ENCODE measurements at places on chromosomes 6 and 20. TPM values are rescaled to one million over a fixed set of nuclear protein-coding genes. Genes with fewer than 3 reads are reported as not detected.

Gene TFAP2D
- total RNA-seq, result not detected

Gene RNGTT
- 12.8 TPM for total RNA-seq

Gene GHRH
- not detected for total RNA-seq

Gene PPP1R3G
- total RNA-seq, result 1.7 TPM

- DNase-seq, result no peak
These were observed 13.9 kb downstream of the DEF6 start for GRCh38 chr6:35311390-35312075.

GRCh38 chr6:163962627-163963117 lies 548.2 kb downstream of the QKI start:
- DNase-seq, result no peak

DNA sequence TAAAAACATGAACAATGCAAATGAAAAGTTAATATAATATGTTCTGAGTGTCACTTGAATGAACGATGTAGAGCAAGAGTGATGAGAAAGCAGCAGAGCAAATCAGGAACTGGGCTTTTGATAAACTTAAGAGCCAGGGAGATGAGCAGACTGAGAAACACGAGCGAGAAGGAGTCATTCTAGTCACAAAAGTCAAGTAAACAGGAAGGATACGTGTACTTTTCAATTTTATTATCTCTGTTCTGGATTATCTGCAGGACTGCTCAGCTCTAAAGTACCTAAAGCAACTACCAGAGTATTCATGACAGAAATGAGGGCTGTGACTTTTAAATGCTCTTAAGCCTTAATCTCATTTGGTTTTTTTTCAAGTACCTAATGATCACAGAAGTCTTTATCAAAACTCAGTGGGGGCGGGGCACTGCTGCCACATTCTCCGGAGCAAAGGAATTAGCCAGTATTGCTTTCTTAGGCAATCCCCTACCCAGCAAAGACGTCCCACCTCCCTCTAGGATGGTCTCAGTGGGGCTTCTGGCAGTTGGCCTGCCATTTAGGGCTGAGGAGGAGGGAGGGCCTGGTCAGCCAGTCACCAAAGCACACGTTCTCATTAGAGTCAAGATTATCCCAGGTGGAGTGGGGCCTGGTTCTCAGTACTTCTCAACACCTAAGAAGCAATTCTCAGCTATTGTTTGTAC lies 8.6 kb downstream of the MAN1A1 start:
- no peak for DNase-seq

GRCh38 chr6:69064226-69064625 lies 429.1 kb downstream of the ADGRB3 start:
- no peak for DNase-seq

- no peak for DNase-seq
These were observed 36.6 kb upstream of the HDAC2 start for GRCh38 chr6:114007516-114007915.

DNA sequence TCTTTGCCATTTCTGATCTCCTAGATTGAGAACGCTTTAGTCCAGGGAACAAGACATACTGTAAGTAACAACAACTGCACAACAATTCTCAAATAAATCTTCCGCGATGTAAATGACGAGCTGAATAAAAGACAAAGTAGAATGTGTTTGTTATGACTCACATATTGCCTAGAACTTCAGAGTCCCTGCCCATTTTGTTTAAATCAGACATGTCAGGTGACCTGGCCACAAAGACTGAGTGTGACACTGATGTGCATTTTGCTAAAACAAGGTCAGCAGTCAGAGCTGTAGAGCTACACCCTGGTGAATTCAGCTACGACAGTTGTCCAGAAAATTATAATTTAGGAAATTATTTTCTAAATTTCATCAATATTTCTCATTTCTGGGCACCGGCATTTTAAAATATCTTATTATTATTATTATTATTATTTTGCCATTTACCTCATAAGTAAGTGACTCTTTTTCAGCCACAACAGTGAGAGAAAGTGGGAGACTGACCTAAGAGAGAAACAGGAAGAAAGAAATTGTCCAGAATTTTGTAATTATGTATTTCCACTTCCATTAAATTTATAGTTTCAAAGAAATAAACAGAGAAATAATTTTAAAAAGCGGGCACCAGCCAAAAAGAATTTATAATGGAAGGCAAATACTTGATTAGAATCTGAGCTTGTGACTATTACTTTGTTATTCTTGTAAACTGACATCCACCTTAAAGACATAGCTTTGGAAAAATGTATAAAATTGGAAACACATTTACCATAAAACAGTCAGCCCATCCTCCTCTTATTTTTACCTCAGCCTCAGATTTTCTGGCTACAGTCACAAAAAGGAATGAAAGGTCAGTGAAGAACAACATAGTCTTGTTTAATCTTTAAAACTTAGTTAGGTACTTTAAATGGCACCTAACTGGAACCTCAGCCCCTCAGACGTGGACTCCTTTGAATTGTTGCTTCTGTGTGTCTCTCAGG lies 157.0 kb upstream of the CITED2 start:
- DNase-seq, result no peak

DNA sequence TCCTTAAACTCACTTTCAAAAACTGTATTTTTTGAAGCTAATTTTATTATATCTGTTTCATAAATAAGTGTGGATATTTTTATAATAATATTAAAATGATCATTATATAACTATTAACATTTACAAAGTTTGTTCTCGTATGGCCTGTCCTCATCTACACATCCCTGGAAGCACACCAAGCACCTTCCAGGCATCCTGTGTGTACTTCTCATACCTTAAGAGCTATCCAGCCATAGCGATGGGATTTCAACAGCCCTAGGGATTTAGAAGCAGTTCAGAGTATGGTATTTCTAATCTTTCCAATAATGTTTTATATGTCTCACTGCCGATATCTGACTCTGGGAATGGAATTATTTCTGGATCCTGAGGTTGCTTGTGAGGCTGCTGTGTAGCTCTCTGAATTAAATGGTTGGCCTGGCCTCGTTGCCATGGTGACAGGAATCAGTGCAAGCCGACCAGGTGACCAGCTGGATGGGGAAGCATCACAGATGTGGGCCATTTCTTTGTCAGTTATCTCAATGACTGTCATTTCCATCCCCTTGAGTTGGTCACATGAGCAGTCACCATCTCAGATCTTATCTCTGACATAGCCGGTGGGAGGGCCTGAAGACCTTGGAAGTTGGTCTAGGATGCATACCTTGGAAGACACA lies 265.2 kb upstream of the RIN2 start:
- DNase-seq, result no peak

GRCh38 chr6:50713226-50713625 lies at the start of gene TFAP2D:
TFAP2D (plus strand) TSS chr6:50713526; CDS start chr6:50714056, 530 bp downstream.
- no peak for DNase-seq
